ENCODE measurements at places on chromosomes 3 and 15.

- DNase-seq = no peak
Measured at GRCh38 chr3:126057501-126057819, 26.5 kb downstream of the SLC41A3 start.

DNA sequence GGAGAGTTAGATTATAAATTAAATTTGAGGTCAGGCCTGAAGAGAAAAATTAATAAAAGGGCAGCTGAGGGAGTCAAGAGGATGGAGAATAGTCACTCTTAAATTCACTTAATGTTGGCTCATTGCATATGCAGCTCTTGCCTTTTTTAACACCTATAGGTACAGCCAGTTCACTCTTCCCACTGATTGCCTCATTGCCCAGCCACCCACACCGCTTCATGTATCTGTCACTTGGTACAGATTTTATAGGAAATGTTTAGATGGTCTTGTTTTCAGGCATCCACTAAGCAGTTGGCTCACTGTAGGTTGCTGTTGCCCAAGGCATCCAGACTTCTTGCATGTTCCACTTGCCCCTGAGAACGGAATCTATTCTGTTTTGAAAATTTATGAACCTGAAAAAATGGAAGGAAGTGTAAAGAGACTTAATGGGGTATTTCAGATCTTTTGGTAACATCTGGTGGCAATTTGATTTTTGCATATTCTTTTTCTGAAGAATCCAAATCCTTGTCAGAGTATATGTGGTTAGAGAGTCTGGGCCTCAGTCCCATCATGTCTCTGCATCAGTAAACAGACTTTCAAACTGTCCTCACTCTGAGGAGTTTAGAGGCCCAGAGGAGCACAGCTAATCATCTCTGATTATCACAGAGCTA is 151.9 kb downstream of the RBPMS2 start:
- DNase-seq = no peak

- no peak for DNase-seq
Measured at GRCh38 chr3:56838448-56838847, 36.7 kb upstream of the ARHGEF3 start.

- DNase-seq = no peak
Measured at GRCh38 chr3:184235381-184236032, 6.1 kb downstream of the VWA5B2 start.

- no peak for DNase-seq
Measured at GRCh38 chr15:45906230-45906629, 271.4 kb downstream of the SQOR start.

- no peak for DNase-seq
Measured at GRCh38 chr3:43417133-43417532, 130.8 kb downstream of the SNRK start.

- no peak for DNase-seq
Measured at GRCh38 chr3:159619341-159619885, 369.2 kb upstream of the IL12A start.

GRCh38 chr15:53133255-53133850 is 343.2 kb upstream of the ONECUT1 start:
- DNase-seq = no peak

GRCh38 chr3:12138044-12138443 is 20.7 kb downstream of the TIMP4 start:
- no peak for DNase-seq

- DNase-seq = no peak
Measured at GRCh38 chr3:184011937-184012889, 5.5 kb downstream of the ABCC5 start.

GRCh38 chr3:171602072-171602471 is 141.9 kb upstream of the TNIK start:
- DNase-seq = no peak

DNA sequence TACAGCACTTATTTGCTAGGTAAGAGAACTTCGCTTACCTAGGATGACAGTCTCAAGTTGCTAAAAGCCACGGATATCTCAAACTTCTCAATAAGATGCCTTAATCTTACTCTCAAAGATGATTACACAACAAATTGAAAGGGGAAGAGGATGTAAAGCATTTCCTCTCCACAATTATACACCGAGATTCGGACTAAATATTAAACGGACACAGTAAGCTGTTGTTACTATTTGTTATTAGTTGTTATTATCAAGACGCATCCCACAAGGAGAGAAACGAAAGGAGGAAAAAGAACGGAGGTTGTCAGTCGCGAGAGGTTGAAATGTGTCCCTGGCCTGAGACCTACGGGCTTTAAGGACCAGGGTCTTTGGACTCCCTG is 660 bp downstream of the ZNF106 start:
- DNase-seq = no peak

GRCh38 chr3:10408680-10409079 is 87.8 kb upstream of the SEC13 start:
- DNase-seq = no peak

DNA sequence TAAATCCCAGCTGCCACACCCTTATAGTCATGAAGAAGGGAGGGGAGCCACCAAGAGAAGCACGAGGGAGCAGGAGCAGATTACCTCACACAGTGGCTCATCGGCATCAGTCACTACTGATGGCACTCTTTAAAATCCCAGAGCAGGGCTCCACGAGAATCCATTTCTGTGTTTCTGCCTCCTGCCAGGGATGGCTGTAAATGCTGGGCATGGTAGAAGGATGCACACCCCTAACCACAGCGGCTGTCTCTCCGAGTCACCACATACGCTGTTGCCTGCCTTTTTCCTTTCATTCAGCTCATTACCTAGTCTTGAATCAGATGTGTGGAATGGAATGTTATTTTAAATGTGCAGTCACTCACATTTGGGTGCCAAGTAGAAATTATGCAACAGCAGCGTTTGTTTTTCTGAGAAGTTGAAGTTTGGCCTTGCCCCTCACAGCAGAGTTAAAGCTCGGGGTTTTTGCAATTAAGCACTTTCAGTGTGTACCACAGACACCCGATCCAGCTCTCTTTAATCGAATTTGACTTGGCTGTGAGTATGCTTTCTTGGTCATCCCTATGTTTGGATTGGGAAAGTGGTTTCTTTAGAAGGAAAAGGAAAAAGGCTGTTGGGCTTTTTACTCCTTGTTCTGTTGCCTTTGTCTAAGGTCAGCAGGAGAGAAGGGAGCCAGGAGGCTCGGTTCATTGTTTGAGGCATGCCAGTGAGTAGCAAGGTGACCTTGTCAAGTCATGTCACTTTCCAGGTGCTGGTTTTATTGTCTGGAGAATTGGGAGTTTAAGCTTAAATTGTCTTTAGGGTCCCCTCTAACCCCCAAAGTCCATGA is 284.2 kb upstream of the TPM1 start:
- no peak for DNase-seq

DNA sequence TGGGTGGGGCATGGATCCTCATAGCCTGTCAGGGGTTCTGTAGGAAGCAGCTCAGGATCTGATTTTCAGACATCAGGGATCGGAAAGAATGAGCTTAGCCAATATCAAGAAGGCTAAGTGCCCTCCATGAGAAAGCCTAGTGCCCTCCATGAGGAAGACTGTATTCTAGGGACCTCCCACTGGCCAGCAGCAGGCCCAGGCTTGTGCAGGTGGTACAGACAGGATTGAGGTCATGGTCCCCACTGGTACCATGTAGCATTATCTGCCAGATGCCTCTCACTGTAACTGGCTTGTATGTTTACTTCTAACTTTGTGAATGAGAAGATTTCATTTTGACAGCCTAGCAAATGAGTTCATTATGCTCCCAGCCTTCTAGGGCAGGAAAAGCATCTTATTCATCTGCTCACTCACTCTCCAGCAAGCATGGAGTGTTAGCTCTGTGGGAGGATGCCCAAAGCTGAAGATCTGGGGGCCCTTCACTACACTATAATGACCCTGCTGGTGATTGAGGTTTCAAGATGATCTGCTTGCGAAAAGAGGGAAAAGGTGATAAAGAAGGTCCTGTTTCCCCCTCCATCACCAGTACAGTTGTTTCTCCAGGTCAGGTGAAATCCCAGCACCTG is 7.5 kb downstream of the EPHB1 start:
- no peak for DNase-seq

GRCh38 chr3:150930839-150931238 is 25.6 kb upstream of the MINDY4B start:
- DNase-seq = no peak

DNA sequence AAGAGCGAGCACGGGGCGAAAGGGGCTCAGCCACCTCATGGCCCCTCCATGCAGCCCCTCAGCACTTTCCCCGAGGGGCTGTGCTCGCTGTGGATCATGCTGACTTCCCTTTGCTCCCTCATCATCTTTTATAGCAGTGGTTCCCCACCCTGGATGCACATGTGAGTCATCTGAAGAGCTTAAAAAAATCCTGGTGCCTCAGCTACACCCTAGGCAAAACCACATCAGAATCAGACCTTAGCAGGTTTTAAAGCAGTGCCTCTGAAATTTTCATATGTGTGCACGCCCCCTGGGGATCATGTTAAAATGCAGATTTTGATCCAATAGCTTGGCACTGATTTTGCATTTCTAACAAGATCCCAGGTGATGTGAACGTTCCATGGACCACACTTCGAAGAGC is 50.9 kb downstream of the FEM1B start:
- DNase-seq = no peak

Measured in progenitor cell of endocrine pancreas (in vitro differentiated cells).